Suppressor macrophage (primary cell): ENCODE measurements at places on chromosomes 4 and X.

DNA sequence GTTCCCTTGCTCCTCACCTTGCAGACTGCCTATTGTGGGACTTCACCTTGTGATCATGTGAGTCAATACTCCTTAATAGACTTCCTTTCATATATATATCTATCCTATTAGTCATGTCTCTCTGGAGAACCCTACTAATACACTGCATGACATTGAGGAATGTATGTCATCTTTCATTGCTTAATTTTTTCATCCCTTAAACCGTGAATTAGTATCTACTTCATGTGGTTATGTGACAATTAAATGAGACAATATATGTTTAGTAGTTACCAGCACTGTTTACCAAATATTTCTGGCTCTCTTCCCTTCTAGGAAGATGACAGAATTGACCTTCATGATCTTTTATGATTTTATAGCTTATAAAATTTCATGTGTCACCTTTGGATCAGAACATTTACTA is 759.5 kb downstream of the GRXCR1 start:
- no peak for DNase-seq

DNA sequence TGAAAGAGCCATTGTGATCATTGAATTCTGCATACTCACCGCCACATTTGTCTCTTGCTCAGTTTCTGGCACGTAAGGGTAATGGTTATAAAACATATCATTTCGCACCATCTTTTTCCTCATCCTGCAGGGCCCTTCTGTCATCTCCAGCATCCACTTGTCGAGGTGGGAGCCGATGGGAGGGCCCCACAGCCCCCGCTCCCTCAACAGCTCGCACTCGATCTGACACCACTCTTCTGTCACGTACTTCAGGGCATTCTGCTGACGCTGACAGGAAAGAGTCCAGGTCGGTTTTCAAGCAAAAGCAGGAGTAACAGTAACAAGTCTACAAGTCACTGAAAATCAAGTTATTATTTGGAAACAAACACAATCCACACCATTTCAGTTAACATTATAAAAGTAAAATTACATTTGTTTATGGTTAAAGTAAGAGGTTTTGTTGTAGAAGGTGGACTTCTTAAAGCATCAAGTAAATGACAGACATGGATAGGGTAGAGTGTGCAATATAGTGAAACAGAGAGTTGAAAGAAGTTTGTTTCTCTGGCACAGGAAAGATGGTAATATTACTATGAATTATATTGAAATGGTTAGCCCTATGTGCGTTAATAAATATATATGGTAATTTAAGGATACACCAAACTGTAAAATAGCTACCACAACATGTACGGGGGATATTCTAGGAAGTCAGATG is 150.6 kb downstream of the CDS1 start:
- no peak for DNase-seq

DNA sequence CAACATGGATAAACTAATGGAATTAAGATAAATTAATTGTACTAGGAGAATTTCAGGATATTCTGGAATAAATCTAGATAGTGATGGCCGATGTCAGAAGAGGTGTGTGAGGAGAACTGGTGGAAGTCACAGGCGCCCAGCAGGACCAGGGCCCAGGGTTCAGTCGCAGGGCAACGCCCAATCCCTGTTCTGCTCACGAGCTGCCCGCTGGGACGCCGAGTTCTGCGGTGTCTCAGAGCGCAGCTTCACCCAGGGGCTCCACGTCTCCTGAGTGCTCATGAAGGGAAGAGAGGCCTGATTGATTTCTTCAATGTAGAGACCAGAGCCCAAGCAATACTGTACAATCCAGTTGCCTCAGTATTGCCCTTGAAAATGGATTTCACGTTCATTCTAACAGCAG is 1.5 kb upstream of the HSPA4L start:
- DNase-seq, result no peak

GRCh38 chr4:8201321-8201781 is 2.3 kb downstream of the SH3TC1 start:
- peak; percentile 74 for DNase-seq

- no peak for DNase-seq
Measured at GRCh38 chr4:86129546-86129945, 230.3 kb downstream of the MAPK10 start.

GRCh38 chrX:1330605-1331004 is 6.0 kb upstream of the IL3RA start:
- peak; percentile 68 for DNase-seq

DNA sequence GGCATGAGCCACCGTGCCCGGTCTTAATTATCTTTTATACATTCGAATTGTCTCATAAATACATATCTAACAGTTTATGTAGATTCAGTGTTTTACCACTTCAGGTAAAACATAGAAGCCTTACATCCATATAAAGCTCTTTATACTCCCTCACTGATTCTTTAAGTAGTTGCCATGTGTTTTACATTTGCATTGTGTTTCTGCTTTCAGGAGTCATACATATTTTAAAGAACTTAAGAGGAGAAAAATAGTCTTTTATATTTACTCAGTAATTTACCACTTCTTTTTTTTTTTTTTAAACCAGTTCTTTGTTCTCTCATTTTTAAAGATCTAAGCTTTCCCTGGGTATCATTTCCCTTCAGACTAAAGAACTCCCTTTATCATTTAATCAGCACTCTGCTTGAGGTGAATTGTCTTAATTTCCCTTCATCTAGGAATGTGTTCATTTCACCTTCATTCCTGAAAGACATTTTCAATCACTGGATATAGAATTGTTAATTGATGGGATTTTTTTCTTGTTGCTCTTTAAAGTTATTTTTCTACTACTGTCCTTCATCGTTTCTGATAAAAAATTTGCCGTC is 324.3 kb upstream of the ZCCHC13 start:
- no peak for DNase-seq

DNA sequence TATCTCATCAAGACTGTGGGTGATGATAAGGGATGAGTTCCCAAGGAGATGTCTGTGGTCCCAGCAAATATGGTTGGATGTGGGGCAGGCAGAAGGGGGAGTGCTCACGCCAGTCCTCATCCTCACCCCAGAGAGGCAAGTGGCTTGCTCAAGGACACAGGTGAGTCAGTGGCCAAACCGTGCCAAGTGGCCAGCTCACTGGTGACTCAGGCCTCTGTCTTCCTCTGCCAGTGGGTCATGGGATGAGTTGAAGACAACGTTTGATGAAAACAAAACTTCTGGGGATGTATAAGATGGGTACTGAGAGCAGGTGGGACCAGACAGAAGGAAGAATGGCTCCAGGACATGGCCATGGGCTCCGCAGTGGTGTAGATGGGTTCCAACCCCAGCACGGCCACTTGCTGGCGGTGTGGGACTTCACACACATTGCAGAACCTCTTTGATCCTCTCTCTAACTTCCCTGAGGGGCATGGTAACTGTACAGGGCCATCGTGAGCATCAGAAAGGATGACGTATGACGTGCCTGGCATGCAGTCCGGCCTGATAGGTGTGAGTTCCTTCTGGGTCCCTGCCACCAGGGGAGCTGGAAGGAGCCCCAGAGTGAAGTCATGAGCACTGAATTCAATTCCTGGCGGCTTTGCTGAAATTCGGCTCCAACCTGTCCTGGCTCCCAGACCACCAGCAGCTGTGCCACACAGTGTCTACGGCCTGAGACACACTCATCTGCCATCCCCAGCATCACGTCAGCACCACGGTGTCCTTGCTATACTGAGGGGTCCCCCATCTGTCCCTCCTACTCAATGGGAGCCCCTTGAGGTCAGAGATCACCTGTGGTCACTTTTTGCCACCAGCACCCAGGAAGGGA is 41.3 kb upstream of the GPR78 start:
- DNase-seq, result no peak

GRCh38 chr4:31083456-31083855 is 363.3 kb downstream of the PCDH7 start:
- no peak for DNase-seq

DNA sequence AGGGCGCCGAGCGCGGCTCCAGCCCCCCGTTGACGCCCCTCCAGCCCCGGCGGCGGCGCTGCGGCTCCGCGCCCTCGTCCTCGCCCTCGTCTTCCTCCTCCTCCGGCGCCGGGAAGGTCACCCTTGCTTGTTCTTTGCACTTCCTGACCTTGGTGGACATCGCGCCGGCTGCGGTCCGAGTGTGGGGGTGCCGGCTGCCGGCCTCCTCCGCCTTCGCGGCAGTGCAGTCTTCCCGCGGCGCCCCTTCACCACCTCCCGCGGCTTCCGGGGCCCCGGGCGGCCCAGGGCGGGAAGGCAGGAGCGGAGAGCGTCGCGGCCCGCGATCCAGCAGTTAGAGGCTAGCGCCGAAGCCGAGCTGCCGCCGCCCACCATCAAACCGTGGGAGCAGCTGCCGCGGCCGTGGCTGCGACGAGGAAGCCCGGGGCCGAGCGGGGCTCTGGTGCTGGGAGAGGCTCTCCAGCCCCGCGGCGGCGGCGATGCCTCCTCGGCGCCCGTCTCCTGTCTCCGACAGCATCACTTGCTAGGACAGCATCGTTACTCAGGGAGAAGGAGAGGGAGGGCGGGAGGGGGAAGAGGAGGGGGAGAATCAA is at the start of gene TRPC3:
Gene TRPC3, minus strand, starts transcription at position 540 of the 590 bp plus-strand sequence. Its CDS starts 380 bp downstream, at position 160.
- DNase-seq, result peak; percentile 53

DNA sequence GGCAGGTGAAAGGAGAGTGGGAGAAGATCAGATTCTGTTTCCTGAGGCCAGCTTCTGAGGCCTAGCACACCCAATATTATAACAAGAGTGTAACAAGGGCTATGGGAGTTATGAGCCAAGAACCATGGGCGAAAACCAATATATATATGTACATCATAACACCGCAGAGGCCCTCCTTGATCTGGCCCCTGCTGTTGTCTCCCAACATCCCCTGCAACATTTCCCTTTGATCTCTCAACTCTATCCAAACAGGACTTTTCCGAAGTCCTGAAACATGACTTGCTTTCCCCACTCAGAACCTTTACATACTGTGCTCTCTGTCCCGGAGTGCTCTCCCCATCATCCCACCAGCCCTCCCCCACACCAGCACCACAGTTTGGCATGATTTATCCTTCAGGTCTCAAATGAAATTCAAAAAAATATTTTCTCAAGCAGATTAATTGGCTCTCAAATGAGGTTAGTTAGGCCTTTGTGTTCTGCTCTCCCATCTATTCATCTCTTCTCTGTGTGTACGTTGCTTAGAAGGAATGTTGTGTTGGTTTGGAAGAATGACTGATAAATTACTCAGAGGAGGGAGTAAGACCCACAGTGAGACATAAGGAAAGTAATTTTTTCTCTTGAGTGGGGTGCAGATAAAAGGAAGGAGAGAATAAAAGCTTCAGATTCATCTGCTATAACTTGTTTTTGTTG is 58.1 kb upstream of the SMIM10 start:
- DNase-seq, result no peak

- DNase-seq, result no peak
Measured at GRCh38 chr4:176927664-176928063, 134.9 kb upstream of the VEGFC start.

- no peak for DNase-seq
Measured at GRCh38 chr4:12296366-12296765, 867.7 kb upstream of the HS3ST1 start.

DNA sequence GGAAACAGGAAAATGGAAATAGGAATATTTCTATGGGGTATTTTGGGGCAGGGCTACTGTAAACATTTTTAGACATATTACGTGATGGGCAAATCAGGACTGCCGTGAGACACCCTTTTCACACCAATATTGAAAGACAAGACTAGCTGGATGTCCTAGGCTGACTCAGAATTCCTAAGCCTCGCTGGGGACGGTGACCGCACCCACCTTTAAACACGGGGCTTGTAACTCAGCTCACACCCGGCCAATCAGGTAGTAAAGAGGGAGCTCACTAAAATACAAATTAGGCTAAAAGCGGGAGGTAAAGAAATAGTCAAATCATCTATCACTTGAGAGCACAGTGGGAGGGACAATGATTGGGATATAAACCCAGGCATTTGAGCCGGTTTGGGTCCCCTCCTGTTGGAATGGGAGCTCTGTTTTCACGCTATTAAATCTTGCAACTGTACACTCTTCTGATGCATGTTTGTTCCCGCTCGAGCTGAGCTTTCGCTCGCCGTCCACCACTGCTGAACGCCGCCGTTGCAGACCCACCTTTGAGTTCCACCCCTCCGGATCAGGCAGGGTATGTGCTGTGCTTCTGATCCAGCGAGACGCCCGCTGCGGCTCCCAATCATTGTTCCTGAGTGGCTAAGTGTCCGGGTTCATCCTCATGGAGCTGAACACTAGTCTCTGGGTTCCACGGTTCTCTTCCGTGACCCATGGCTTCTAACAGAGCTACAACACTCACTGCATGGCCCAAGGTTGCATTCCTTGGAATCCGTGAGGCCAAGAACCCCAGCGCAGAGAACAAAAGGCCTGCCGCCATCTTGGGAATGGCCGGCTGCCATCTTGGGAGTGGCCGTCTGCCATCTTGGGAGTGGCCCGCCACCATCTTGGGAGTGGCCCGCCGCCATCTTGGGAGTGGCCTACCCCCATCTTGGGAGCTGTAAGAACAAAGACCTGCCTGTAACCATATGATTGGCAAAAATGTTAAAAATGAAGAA is 152.6 kb downstream of the CRLF2 start:
- no peak for DNase-seq

DNA sequence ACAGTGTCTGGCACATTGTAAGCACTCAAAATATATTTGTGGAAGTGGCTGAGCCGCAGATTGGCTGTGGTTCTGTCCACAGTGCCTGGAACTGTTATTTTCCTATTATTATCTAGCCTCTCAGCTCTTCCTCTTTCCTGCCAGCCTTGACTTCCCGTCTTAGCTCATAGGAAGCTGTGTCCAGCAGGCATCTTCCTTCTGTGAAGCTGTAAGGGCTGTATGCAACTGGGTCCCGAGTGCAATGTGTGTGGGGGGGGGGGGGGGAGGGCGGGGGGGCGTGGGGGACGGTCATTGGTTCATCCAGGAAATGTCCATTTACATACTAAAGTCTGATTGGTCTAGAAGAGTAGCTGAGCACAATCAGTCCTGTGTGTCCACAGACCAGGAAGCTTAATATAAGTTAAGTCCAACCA is 210.7 kb downstream of the PDGFRA start:
- DNase-seq, result peak; percentile 74

- DNase-seq, result no peak
Measured at GRCh38 chr4:111781611-111782010, 363.6 kb upstream of the FAM241A start.

- DNase-seq, result no peak
Measured at GRCh38 chrX:37474478-37474877, 97.0 kb upstream of the LANCL3 start.

GRCh38 chr4:73583666-73584065 is 36.6 kb downstream of the RASSF6 start:
- no peak for DNase-seq
